ENCODE measurements at places on chromosomes 3 and 15.
A peak's percentile ranks its signal among the peaks of the same experiment; 100 is the strongest.

DNA sequence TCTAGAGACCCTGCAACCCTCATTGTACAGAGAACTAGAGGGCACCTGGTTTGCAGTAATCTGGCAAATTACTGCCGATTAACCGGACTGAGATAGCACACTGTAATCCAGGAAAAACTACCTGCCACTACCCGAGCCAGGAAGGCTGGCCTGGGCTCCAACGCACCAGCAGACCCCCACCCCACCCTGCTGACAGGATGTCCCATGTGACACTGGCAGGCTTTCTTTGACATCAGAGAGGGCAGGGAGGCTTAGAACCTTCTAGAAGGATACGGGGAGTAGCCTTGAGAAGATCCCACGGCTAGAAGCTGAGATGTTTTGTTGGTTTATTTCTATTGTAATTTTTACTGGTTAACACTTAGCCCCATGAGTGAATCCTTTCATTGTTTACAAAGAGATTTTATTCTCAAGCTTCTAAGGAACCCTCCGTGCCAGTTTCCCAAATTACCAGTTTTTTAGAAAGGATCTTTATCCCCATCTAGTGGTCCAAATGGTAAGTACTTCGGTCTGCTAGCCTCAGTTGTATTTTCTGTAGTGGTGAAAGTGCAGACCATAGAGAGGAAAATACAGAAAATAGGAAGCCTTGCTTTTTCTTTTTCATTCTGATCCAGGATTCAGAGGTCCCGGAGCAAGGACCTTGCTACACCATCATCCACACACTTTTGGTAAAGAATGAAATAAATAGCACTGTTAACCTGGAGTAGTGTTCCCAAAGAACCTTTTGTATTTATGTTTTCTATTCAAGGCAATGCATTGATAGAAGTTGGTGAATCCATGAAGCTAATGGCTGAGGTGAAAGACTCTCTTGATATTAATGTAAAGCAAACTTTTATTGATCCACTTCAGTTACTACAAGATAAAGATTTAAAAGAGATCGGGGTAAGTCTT, 81.9 kb upstream of the ADAMTSL3 start:
- no peak for DNase-seq

GRCh38 chr3:46856576-46857471, 6.4 kb downstream of the MYL3 start:
- DNase-seq, result no peak

- DNase-seq, result no peak
These were observed 531.2 kb upstream of the CFAP20DC start for GRCh38 chr3:59580996-59581395.

DNA sequence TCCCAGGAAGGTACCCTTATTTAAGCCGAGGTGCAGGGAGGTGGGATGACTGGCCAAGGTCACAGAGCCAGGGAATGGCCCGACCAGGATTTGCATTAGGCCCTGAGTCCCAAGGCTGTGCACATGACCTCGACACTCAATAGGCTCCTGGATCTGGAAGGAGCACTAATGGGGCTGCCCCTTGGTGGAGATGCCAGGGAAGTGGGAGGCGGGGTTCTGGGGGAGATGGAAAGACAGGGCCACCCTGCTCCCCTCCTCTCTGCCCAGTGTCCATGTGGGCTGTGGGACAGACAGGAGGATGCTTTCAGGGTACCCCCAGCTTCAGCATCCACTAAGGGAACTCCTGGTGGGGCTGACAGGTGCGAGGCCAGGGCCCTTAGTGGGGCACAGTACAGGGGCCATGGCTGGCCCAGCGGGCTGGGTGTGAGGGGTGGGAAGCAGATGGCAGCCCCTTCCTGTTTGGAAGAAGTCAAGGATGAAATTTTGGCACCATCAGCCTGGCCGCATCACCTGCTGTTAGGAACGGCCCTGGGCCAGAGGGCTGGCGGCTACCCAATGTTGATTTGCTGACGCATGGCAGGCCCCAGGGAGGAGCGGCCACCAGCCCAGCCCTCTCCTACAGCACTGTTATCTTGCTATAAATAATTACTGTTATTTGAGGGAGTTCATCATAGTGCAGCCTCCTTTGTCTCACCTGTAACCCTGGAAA, 37.3 kb downstream of the ATP2B2 start:
- no peak for DNase-seq

GRCh38 chr3:122513386-122514122, 1.2 kb downstream of the KPNA1 start:
- no peak for DNase-seq

DNA sequence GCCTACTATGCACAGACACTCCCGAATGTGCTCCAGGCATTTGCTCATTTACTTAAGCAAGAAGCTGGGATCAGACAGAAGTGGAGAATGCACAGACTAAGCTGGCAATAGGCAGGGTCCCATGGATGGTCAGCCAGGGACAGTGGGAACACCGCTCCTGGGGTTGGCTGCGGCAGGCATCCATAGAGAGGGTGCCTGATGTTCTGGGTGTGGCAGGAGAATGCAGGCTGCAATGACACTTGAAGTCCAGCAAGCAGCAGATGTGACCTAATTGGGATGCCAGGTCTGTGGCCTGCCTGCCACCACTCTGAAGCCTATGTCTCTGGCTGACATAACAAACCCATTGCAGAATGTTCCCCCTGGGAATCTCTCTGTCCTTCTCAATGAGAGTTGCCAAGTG, 40.2 kb upstream of the SLC6A11 start:
- DNase-seq, result no peak

DNA sequence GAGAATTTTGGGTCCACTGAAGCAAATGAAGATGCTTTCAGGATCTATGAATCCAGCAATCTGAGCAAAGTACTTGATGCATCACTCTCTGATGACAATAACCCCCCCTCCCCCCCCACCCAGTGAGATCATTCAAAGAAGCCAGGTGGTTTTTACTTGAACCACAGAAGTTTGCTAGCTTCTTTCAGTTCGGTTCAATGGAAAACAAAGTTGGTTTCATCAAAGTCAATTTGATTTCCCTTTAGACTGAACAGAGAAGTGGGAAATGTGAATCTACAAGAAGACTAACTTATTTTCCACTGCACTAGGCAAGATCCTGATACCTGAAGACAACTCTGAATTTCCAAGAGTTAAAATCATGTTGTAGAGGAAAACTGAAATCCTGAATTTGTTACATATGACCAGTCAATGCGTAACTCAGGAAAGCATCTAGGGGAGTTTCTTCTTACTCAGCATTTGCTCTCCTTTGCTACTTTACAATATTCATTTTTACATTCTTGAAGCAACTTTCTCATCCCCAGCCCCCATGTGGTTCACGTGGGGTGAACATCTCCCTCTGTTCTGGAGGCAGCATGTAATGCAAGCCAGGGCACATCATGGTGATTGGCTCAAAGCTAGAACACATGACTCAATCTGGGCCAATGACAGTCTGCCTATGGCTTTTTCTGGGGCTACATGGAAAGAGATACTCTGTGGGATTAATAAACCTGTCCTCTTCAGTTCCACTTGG, 572.6 kb downstream of the FOXP1 start:
- peak; percentile 65 for DNase-seq

- DNase-seq, result no peak
These were observed 549.0 kb downstream of the ROBO2 start for GRCh38 chr3:77588863-77589262.

DNA sequence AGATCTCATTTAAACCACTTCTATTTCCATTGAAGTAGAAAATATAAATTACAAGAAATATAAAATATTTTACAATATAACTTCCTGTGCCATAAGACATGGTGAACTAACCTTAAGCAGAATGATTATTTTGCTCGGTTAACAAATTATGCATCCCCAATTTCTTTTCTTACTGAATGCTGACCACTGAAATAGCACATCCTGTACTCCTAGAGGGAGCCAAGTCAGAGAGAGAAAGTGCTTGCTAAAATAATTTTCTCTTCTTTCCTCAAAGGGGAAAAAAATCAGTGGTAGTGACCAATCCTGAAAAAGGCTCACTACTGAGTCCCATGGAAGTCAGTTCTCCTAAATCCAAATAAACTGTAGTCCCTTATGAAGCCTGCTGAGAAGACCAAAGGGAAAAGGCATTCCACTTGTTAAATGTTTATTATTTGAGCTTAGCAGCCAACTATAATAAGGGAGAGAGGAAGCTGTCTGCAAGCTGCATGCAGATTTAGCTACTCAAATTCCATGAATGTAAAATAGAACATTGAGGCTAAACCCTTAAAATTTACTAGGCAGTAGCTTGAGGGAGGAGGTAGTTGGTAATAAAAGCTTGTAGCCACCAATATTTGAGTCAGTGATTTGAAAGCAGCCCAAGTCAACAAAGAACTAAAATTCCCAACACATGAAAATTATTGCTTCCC, 33.1 kb downstream of the CEP152 start:
- no peak for DNase-seq

- no peak for DNase-seq
These were observed 42.8 kb downstream of the ALDH1L1 start for GRCh38 chr3:126137490-126138130.

- peak; percentile 89 for DNase-seq
These were observed 63.0 kb downstream of the SH3BP5 start for GRCh38 chr3:15269091-15269989.

- DNase-seq, result no peak
These were observed 79.1 kb downstream of the FOXP1 start for GRCh38 chr3:71504250-71505036.

- DNase-seq, result no peak
These were observed 174.2 kb downstream of the NR1D2 start for GRCh38 chr3:24119321-24119751.

DNA sequence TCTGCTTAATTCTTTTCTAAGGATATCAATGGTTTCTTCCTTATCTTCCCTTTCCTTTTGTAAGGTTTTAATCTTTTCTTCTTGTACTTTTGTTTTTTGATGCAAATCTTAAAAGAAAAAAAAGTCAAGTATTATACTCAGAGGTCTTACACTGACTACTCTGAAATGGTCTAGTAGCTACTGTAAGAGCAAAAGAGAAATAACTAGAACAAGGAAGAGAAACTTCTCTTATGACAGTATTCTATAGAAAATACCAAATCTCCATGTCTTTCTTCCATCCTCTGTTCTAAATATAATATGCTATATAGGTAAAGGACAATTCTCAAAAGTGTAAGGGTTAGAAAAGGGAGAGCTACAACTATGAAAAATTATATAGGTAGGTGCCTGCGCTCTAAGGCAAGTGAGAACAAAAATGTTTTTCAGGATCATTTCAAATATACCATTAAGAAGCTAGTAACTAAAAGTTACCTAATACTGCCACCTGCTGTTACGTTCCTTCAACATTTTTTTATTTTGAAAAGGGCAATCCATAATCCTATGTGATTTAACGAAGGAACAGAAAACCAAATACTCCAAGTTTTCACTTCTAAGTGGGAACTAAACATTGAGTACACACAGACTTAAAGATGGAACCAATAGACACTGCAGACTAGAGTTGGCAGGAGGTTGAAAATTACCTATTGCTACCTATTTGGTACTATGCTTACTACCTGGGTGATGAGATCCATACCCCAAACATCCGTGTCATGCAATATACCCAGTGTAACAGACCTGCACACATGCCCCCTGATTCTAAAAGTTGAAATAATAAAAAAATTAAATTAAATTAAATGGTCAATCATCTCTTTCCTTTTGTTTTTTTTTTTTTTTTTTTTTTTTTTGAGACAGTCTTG, 36.7 kb downstream of the CIP2A start:
- DNase-seq, result peak; percentile 61

DNA sequence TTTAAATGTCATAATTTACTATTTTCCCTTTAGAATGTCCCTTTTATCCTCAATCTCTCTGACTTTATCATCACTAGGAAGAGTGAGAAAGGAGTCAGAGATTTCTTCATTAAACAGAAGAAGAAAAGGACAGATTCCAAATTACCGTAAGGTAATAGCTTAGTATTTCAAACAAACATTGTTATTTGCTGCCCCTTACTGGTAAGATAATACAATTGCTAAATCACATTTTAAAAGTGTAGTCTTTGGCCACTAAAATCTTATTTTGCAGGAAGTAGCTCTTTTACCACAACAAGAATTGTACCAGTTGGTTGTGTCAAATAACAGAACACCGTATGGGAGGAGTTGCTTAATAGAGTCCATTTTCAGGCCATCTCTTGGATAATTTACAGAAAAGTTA, 53.7 kb downstream of the CGGBP1 start:
- DNase-seq, result peak; percentile 48

DNA sequence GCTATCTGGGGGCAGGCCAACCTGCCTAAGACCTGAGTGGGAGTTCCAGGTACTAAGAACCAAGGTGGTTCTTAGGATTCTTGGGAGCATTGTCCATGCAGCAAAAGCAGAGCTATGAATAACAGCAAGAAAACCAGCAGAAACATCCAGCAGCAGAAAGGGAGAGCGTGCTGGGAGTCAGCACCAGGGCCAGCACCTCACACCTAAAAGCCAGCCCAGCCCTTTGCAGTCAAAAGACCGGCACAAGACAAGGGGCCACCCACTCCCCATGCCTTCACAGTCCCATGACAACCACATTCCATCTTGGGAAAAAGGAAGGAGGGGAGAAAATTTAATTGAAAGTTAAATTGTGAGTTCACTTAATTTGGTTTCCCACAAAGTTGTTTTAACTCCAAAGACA, 364.9 kb downstream of the AGBL1 start:
- no peak for DNase-seq

GRCh38 chr3:65993134-65993900, 45.4 kb downstream of the MAGI1 start:
- no peak for DNase-seq

DNA sequence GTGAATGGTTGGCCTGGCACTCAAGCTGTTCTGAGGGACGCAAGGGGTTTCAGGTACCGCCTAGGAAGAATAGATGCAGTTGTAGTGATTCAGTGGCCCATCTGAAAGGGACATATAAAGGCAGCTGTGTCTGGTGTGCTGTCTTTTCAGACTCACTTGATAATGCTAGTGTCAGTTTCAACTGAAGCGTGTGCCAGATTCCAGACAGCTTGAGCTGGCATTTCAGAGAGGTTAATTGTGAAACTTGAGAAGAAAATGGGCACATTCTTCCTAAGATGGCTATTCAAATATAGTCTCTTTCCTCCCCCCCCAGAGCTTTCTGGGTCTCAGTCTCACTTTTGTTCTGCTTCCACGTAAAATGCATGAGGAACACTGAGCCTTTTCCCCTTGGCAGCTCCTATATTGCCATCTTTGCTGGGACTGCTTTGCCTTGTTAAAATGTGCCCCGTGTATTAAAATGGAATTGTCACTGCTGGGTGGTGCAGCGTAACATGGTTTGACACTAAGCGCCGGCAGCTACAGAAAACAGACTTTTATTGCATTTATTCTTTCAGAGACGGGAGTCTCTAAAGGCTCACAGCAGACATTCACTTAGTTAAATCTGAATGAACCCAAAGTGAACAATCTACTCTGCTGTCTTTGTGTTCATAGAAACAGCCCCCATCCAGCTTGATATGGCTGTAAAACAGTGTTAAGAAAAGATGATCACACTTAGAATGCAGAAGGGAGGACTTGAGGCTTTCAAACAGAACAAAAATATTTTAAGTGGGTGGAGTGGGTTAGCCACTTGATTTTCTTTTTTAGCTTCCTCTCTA, 478.7 kb downstream of the RBMS3 start:
- DNase-seq, result no peak

DNA sequence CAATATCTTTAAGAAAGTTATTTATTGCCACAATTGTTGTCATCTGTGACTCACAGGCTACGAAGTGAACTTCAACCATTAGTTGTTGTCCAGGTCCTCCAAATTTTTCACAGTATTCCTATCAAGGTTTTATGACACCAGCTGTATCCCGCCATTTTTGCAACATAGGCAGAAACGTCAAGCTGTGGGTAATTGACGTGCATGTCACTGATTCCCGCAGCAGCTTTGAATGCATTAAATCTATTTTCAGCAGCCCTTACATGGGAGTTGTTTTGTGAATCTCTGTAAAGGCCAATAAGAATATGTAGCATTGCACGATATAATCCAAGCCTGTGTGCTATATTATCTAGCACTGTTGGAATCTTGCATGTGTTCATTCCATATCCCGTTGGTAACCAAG, 109.1 kb upstream of the TOPAZ1 start:
- DNase-seq, result no peak
